ENCODE measurements at places on chromosomes 2 and 18. TPM values are rescaled to one million over a fixed set of nuclear protein-coding genes. Genes with fewer than 3 reads are reported as not detected.

GRCh38 chr2:167733747-167734146, 513.6 kb downstream of the STK39 start:
- no peak for DNase-seq

The CMPK2 gene
- total RNA-seq: 5.7 TPM

- DNase-seq: no peak
Measured at GRCh38 chr2:134401081-134401497, 147.2 kb downstream of the MGAT5 start.

The TDRD15 gene
- not detected for total RNA-seq

The TMEM163 gene
- total RNA-seq: 0.12 TPM

The UGT1A8 gene
- total RNA-seq: not detected

Data from activated T-cell treated with anti-CD3 and anti-CD28 coated beads, Interleukin-2, amount 50 U/mL, for 72 hours (primary cell).